ENCODE measurements at places on chromosomes 3 and 15. TPM values are rescaled to one million over a fixed set of nuclear protein-coding genes. Genes with fewer than 3 reads are reported as not detected.

Gene IL20RB
- not detected for total RNA-seq

Gene GRAMD1C
- total RNA-seq, result 8.4 TPM

Gene MYH15
- 3.3 TPM for total RNA-seq

Gene TUBGCP4
- total RNA-seq, result 29.3 TPM

Gene DUOXA2
- total RNA-seq, result not detected

Gene KNL1
- total RNA-seq, result 0.81 TPM

Gene SLC24A5
- not detected for total RNA-seq

Gene PPARG
- 11.0 TPM for total RNA-seq

Gene DPPA4
- total RNA-seq, result not detected

Gene TMEM207
- not detected for total RNA-seq

Gene GRAMD2A
- total RNA-seq, result 6.9 TPM

Gene ITGA11
- total RNA-seq, result 3.2 TPM

Gene LEKR1
- 1.7 TPM for total RNA-seq

Gene ACKR2
- total RNA-seq, result 3.6 TPM

Gene SLC12A1
- 1.5 TPM for total RNA-seq

Gene SMCO1
- not detected for total RNA-seq

Gene ARPP21
- 188 TPM for total RNA-seq

Gene LOXL1
- total RNA-seq, result 5.2 TPM

Gene P2RY13
- 2.1 TPM for total RNA-seq

Gene SEMA3G
- total RNA-seq, result 7.6 TPM

Gene KBTBD13
- total RNA-seq, result not detected

Gene FEZF2
- total RNA-seq, result 14.4 TPM

Gene C3orf20
- 0.97 TPM for total RNA-seq

Gene ZNF860
- total RNA-seq, result 0.70 TPM

Gene ANKDD1A
- total RNA-seq, result 30.4 TPM

Gene AGBL1
- total RNA-seq, result 0.68 TPM

Gene AMT
- 8.1 TPM for total RNA-seq

Gene FOXB1
- total RNA-seq, result not detected

Gene CASR
- 0.07 TPM for total RNA-seq

Gene ABI3BP
- 13.9 TPM for total RNA-seq

Gene TGM4
- not detected for total RNA-seq

Gene PTPRG
- total RNA-seq, result 58.8 TPM

Gene LTF
- 2.8 TPM for total RNA-seq

Gene GPR149
- total RNA-seq, result 1.1 TPM

Gene ZNF385D
- 20.0 TPM for total RNA-seq

Gene PIK3CA
- 51.9 TPM for total RNA-seq

Gene CHAC1
- total RNA-seq, result 10.0 TPM

Gene PIERCE2
- total RNA-seq, result 3.5 TPM

Gene CXCR6
- total RNA-seq, result not detected

Gene WDR76
- total RNA-seq, result 4.3 TPM

Gene POTEB
- total RNA-seq, result not detected

Gene CSTA
- total RNA-seq, result 0.68 TPM

Gene ACTRT3
- 11.8 TPM for total RNA-seq
